Caco-2 (cell line): ENCODE measurements at places on chromosomes 5 and 9.

- no peaks in the 10 kb centered on the region for H3K4me1 ChIP-seq
- no peak for DNase-seq
- H3K27me3 ChIP-seq: no peaks in the 10 kb centered on the region
- H3K4me3 ChIP-seq: no peak overlapping the region
Observed at GRCh38 chr9:25513509-25514033, 164.7 kb downstream of the TUSC1 start.

- H3K27ac ChIP-seq: no peak overlapping the region
- peaks cover 5% of the 10 kb centered on the region; the same call in 1 of the 2 replicates for H3K4me1 ChIP-seq
- H3K4me3 ChIP-seq: no peak overlapping the region
- H3K27me3 ChIP-seq: no peaks in the 10 kb centered on the region
- no peak for DNase-seq
- no peaks in the 10 kb centered on the region for H3K36me3 ChIP-seq
Observed at GRCh38 chr5:94288937-94289336, 329.5 kb downstream of the KIAA0825 start.

DNA sequence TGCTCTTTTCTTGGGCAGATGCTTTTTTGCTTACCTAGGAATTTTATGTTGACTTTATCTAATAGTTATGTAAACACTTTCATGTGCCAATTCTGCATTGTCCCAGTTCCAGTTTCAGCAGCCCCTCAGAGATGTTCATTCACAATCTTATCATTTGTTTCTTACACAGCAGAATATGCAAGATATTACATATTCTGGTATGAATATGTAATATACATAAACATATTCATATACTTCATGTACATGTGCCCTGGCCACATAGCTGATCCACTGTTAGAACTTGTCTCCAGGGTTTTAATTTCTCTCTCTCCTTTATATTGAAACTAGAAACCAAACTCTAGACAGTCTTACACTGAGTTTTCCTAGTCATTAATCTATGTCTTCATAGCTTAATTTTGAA lies 90.2 kb upstream of the PARP8 start:
- H3K36me3 ChIP-seq: no peaks in the 10 kb centered on the region
- H3K4me3 ChIP-seq: no peak overlapping the region
- no peak overlapping the region for H3K27ac ChIP-seq
- H3K27me3 ChIP-seq: no peaks in the 10 kb centered on the region
- DNase-seq: no peak

DNA sequence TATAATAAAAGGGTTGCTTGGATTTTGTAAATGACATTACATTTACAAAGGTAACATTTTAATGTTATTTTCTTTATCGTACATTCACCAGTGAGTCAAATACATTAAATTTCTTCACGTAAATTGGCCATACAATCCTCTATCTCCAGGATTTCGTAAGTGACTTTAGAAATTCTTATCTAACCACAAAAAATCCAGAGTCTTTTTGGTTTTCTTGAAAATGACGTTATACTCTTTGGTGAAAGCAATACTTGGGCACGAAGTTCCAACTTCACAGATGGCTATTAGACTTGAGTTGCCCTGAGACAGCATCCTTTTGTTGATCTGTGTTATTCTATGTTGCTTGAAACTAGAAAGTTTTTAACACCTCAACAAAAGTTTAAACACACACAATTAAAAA lies 87.4 kb upstream of the CDH10 start:
- no peak for DNase-seq
- no peak overlapping the region for H3K4me3 ChIP-seq
- H3K4me1 ChIP-seq: no peaks in the 10 kb centered on the region
- no peaks in the 10 kb centered on the region for H3K36me3 ChIP-seq
- no peaks in the 10 kb centered on the region for H3K27me3 ChIP-seq
- no peak overlapping the region for H3K27ac ChIP-seq
